CD4-positive, alpha-beta memory T cell (primary cell): ENCODE measurements at places on chromosomes 5 and 9.

- DNase-seq, result no peak
Observed at GRCh38 chr9:90979138-90979551, 177.5 kb downstream of the SYK start.

GRCh38 chr9:92948632-92949031, 1.3 kb downstream of the FGD3 start:
- DNase-seq, result no peak

GRCh38 chr5:1111241-1111726, 579 bp downstream of the SLC12A7 start:
- DNase-seq, result no peak

- no peak for DNase-seq
Observed at GRCh38 chr5:99453196-99453595, 524.4 kb upstream of the CHD1 start.

DNA sequence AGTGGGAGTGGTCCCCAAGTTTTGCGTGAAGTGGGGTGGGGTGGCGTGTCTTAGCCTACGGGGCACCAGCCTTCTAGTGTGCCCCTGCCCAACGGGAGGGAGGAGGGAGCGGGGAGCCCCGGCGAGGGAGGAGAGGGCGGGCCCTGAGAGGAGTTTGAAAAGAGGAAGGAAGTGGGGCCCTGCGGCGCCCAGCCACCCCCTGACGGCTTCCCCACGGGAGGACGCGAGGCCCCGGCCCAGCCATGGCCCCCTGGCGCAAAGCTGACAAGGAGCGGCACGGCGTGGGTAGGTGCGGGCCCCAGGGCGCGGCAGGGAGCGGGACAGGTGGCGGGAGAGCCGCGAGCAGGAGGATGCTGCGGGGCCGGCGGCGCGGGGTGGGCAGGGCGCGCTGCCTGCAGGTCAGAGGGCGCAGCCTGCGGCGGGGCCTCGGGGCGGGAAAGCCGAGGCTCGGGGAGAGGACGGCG, at the start of gene DOCK2:
Gene DOCK2 (plus strand): TSS at position 191 of the 464 bp plus-strand sequence. CDS start 52 bp downstream, at position 243.
- peak; percentile 62 for DNase-seq

- DNase-seq, result no peak
Observed at GRCh38 chr5:167575330-167575729, 716.1 kb upstream of the WWC1 start.

DNA sequence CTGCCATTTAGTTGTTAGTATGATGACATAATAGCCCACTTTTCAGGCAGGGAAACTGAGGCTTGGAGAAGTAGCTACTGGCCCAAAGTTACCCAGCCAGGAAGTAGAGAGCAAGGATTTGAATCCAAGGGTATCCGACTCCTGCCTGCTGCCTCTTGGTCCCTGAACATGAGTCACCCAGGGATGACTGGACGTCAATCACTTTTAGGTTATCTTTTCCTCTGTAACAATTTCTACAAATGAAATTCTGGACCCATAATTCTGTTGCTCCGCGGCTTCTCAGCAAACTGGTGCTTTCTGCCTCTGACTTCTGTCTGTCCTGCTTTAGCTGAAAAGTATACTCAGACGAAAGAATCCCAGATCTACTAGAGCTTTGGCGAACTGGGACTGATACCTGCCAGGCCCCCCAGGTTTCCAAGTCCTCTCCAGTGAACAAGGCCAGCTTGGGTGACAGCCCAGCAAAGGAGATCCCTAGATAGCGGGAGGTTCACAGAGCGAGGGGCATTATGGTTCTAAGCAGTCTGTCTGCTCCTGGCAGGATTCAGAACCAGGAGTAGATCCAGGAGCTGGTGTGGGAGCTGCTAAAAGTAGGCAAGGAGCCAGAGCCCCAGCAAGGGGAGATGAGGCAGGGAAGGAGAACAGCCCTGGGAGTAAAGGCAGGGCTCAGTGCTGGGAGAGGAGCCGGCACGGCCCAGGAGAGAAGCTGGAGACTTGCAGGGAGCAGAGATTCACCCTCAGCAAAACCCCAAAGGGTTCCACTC, 20.6 kb downstream of the OLFML2A start:
- no peak for DNase-seq

DNA sequence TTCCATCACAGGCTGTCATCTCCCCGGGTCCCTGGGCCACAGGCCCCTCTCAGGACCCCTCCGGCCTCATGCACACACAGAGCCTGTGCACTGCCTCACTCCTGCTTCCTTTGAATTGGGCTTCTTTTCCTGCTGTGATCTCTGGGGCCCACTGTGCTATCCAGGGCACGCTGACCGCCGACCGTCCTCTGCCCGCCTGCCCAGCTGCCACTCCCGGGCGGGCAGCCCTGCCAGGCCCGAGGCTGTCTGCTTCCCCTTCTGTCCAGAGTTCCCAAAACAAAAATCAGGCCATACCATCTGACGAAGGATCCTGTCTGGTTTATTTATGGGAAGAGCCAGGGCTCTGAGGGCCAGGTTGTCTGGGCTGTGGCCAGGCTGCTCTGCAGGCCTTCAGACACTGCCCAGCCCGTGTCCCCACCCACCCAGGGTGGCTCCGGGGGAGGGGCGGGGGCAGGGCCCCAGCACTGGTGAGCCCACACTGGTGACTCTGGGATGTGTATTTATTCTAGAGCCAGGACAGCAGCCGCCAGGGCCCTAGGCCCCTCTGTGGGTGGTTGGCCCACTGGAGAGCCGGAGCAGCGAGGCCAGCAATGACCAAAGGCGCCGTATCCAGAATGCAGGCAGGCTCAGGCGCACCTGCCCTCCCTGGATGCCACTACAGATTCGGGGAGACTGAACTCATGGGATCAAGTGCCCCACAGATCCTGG, 57.0 kb downstream of the ADAMTS2 start:
- DNase-seq, result no peak

GRCh38 chr9:96363175-96363967, 20.1 kb downstream of the SLC35D2 start:
- DNase-seq, result no peak

DNA sequence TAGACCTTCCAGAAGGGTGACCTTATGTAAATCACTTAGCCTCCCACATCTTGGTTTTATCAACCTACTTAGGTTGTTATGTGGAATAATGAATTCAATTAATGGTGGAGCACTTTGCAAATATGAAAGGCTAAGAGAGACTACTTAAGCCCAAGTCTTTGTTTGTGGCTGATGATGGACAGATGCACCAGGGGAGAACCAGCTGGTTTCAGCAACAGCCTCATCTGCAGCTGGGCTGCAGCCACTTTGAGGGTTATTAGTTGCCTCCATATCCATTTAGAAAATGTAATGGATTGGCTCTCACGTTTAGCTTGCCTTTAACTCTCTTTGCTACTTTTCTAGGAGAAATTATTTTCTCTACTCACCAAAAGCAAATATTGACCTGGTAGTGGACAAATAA, 146.6 kb downstream of the ESM1 start:
- no peak for DNase-seq

GRCh38 chr5:161030229-161030628, 178.2 kb upstream of the ATP10B start:
- no peak for DNase-seq

- DNase-seq, result no peak
Observed at GRCh38 chr5:150065346-150065745, 21.0 kb downstream of the CSF1R start.

GRCh38 chr5:56026863-56027300, 32.1 kb upstream of the IL6ST start:
- DNase-seq, result no peak

DNA sequence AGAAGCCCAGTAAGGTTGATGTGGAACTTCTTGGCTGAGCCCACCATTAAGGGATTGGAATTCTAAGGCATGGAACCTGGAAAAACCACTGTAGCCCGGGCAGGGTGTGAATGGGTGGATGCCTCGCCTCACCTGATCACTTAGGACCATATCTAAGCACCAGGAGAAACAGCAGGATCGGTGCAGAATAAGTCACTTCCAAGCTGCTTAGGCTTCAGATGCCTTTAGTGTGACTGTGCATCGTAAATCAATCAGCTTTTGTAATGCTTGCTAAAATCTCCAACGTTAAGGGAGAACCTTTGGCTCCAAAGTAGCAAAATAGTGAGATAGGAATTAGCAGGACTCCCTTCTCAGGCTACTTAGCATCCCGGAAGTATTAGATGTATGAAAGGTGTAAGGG, 103.9 kb upstream of the MEGF10 start:
- DNase-seq, result no peak

DNA sequence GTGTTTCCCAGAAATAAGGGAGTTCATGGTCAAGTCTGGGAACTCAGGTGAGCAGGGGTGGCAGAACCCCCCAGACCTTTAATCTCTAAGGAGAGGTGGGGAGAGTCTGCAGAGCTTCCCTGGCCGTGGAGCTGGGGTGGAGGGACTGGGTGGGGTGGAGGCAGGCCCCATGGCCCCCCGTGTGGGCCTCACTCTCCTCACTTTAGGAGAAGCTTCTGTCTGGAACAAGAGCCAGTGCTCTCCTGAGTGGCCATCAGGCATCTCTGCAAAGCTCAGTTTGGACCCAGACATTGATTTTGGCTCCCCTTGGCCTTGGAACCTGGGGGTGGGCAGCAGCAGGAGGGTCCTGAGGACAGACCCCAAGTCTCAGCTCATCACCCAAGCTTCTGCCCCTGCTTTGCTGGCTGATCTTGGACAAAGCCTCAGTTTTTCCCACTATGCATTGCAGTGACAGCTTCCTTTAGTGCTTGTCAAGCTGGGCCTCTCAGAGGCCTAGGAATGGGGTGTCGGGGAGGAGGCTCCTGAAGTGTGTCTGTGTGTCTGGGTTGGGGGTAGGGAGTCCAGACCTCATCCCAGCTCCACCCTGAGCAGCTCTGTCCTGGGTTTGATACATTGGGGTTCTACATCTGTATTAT, 3.5 kb upstream of the GBGT1 start:
- DNase-seq, result no peak

GRCh38 chr5:150630461-150631325, 9.8 kb upstream of the SYNPO start:
- DNase-seq, result no peak

DNA sequence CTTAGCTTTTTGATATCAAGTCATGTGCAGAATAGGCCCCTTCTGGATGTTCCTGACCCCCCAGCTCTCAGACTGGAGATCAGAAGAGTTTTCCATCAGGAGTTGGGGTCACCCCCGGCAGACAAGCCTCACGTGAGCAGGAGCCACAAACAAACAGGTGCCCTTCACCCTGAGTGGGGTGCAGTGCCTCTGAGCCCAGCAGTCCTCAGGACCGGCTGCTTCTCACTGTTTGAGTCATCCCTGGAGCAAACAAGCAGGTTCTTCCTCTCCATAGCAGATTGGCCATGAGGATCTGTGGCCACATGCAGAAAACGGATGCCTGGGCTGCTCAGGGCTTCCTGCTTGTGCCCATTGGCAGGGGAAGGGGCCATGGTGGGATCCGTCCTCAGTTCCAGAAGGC, 47.0 kb downstream of the LRSAM1 start:
- no peak for DNase-seq

DNA sequence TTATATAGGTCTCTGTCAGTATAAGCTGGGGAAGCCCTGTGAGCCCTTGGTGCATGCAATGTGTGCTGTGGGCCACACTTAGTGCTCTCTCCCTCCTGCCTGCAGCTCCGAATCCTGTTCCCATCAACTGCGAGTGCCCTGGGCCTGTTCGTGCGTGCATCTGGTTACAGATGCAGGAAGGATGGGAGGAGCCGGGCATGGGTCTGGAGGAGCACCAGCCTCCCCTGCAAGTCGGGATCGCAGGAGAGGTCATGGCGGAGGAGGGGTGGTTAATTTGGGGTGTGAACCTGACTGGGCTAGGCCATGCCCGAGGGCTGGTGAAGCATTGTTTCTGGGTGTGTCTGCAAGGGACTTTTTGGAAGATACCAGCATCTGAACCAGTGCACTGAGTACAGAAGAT, 274.6 kb upstream of the IRX4 start:
- DNase-seq, result no peak

DNA sequence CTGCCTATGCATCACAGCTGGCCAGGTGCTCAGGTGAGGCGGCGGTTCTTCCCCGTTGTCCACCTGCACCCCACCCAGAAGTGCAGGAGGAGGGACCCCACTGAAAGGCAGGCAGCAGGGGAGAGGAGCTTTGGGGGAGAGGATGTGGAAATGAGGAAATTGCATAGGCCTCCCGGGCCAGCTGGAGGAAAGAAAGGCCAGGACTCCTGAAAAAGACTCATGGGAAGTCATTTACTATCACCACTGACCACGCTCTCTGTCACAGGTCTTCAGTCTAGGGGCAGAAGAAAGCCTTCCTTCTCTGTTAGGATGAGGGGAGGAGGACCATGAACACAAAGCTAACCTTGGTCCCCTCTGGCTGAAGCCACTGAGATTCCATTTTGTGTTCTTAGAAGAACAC, 28.1 kb downstream of the KCNMB1 start:
- no peak for DNase-seq

DNA sequence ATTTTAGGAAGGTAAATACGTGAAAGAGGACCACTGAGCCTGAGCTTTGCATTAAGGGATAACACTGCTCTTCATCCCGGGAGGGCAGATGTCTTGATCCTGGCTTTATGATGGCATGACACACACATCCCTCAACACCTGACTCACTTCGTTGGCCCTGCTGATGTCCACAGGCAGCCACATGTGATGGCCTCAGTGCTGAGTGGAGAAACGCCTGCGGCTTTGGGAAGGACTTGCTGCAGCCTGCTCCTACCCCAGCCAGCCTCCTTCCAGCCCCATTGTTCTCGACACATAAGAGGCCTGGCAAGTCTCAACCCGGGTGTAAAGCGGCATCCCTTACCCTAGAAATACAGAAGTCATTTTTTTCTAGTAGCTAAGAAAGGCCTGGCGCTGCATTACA, 169.0 kb downstream of the SYK start:
- DNase-seq, result no peak

DNA sequence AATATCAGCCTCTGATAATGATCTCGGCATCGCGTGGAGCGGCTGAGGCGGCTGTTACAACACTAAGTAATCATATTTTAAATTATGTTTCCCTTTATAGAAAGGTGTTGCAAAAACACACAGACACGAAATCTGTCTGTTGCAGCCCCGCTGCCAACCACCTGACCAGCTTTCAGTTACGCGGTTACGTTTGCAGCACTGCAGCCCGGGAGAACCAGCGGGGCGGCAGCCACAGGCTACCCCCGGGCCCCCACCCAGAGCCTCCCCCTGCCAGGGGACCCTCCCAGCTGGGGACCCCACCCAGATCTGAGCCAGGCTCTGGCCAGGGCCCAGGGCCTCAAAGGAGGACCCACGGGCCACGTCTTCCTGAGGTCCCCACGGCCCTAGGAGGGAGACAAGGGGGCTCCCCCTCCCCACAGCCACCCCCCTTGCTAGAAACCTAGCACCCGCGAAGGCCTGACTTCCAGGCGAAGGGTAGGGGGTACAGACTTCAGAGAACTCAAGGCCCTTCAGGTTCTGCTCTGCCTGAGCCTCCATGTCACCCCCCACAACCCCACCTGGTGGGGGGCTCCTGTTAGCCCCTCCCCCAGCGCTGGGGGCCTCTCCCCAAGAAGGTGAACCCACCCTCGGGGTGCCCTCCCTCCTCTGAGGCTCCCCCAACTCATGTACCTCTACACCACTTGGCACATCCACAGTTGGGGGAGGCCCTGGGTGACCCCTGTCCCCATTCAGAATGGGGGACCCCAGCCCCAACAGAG, 6.0 kb downstream of the NACC2 start:
- no peak for DNase-seq
